Stimulated activated CD8-positive, alpha-beta memory T cell treated with anti-CD3 and anti-CD28 coated beads, Interleukin-4, amount 100 ng/mL, for 24 hours (primary cell): ENCODE measurements at places on chromosomes 2 and 18.

DNA sequence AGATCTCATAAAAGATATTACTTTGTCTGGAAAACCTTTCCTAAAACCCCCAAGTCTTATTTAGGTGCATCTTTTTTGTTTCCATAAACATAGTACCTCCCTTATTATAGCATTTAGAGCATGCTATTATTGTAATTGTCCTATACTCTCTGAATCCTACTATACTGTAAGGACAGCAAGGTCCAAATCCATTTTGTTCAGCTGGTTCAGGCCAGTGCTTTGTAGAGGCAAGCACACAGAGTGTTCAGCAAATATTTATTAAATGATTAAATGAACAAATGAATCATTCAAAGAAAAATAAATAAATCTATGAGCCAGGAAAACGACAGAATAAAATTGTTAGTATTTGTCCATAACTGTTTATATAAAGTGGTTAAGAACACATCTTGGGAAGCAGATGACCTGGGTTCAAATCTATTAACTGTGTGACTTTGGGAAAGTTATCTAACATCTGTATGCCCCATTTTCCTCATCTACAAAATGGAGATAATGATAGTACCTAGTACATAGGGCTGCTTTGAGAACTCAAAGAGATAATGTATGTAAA, 86.0 kb downstream of the COL3A1 start:
- DNase-seq: no peak

- DNase-seq: peak; percentile 76
These were observed 20.9 kb upstream of the COL6A3 start for GRCh38 chr2:237434866-237435311.

DNA sequence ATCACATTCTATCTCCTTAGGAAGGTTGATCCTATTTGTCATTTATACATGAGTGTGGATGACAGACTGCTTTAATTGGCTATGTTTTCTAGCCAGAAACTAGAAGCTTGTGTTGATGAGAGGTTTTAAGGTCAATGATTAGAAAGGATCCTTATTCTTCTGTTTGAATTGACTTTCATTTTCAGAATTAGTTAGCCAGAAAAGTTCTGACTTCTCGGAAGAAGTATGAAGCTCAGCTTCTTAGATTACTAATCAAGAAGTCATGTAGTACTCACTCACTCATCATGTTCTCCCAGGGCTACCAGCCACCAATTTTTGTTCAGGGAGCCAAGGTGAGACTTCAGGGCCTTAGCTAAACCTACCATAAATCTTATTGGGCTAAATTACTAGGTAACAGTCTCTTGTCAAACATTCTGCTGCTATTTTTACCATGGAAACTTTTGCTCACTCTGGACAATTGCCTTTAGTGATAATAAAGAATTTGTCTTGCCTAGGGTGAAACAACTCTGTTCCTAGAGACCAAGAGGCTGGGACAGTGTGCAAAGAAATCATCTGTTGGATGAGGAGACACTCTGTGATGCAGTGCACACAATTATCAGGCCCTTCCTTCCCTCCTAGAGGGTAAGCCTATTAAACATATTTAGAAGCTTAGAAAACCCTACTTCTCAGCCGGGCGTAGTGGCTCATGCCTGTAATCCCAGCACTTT, 111.6 kb upstream of the DNMT3A start:
- no peak for DNase-seq

- DNase-seq: no peak
These were observed 22.4 kb upstream of the SLC25A52 start for GRCh38 chr18:31783059-31783458.

DNA sequence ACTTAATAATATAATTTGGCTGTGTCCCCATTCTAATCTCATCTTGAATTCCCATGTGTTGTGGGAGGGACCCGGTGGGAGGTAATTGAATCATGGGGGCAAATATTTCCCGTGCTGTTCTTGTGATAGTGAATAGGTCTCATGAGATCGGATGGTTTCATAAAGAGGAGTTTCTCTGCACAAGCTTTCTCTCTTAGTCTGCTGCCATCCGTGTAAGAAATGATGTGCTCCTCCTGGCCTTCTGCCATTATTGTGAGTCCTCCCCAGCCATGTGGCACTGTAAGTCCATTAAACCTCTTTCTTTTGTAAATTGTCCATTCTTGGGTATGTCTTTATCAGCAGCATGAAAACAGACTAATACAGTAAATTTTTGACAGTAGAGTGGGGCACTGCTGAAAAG, 102.5 kb upstream of the LTBP1 start:
- no peak for DNase-seq

DNA sequence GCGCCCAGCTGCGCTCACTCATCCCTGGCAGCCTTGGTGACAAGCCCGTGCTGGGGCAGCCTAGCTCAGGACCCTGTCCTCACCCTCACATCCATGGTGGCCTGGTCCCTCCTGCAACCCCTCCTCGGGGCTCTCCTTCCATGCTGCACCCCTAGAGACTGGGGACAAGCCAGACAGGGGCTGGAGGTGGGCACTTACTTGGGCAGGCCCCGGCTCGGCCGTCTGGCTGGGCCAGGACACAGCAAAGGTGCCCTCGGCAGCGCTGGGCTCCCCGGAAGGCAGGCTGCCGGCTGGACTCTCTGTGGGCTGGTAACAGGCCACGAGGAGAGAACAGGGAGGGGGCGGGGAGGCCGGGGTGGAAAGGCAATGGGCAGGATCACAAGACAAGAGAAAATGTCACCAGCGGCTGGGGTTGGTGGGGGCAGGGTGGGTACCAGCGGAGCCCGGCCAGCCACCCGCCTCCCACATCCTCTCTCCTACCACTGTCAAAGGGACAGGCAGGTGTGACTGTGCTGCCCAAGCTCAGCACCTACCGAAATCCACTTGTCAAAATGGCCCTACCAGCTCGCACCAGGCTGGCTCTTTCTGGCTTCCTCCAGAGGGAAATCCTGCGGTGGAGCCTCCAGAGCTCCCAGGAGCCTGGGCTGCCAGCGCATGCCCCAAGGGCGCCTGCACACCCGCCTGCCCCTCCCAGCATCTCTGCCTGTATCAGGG, 54.7 kb downstream of the BIN1 start:
- no peak for DNase-seq

DNA sequence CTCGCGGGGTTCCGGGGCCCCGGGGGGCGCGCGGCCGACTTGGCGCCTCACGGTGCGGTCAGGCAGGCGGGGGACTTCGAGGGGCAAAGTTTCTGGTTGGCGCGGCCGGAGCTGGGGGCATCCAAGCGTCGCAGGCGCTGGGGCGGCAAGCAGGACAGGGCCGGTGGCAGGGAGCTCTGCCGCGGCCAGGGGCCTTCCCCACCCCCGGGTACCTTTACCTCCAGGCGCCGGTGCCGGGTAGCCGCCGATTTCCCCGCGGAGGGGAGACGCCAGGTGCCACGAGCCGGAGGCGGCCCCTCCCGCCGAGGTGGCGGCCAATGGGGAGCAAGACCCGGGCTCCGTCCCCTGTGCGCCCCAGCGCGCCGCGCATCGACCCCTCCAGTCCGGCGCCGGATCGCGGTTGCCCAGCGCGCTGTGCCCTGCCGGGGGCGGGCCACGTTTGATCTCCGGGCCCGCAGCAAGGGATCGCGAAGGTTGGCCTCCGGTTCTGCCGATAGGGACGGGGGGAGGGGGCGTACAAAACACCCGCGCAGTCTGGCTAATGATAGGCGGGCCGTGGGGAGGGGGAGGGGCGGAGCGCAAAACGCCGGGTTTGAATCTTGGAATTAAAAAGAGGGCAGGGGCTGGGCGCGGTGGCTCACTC, at the start of gene ST8SIA5:
ST8SIA5 (minus strand) TSS at position 495 of the 643 bp plus-strand sequence. CDS start 545 bp downstream, outside the sequence.
- DNase-seq: no peak

DNA sequence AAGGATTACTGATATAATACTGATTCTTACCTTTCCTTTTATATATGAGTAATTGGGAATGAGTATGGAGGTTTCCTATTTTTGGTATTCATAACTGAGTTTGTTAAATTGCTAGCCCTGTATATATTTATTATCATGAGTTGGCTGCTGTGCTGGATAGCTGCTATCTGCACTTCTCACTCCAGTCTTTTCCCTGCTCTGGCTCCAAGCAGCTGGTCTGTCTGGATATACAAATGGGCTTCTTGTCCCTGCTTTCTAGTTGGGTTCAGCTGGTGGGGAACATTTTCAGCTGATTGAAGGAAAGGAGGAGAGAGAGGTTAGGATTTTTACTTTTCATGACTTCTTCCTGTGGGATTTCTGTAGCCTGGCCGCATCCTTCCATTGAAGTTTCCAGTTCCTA, 41.2 kb downstream of the AGFG1 start:
- DNase-seq: no peak

DNA sequence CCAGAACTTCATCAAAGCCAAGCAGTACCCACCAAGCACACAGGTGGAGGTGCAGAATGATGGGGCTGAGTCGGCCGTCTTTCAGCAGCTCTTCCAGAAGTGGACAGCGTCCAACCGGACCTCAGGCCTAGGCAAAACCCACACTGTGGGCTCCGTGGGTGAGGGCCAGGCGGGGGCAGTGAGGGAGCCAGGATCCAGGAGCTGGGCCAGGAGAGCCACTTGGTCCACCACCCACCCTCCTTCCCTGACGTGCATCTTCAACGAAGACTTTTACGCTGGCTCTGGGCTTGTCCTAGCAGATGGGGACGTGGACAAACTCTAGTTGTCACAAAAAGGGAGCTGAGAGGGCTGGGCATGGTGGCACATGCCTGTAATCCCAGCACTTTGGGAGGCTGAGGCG, 11.8 kb downstream of the VIL1 start:
- no peak for DNase-seq

GRCh38 chr2:40213071-40213470, 238.8 kb downstream of the SLC8A1 start:
- no peak for DNase-seq

- no peak for DNase-seq
These were observed 720 bp upstream of the DSC2 start for GRCh38 chr18:31102941-31103340.
